ENCODE measurements at places on chromosomes 7 and 10.

DNA sequence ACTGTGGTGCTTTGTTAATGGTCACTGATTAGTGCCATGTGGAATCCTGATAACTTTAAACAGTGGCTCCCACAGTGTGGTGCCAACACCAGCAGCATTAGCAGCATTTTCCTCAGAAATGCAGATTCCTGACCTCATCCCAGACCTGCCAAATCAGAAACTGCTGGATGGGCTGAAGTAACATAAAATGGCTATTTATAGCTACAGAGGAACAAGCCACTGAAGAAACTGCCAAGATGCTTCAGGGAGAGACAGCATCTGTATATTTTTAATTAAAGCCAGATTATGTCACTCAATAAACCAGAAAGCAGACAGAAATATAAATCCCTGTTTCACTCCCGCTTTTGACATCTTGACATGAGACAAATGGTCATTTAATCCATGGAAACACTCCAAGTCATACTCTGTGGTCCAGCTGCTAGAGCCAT is 178.5 kb downstream of the AMPH start:
- no peak for DNase-seq

- DNase-seq, result no peak
These were observed 77.9 kb downstream of the PARD3 start for GRCh38 chr10:34736976-34737771.

GRCh38 chr7:31455844-31456243 is 58.0 kb upstream of the ITPRID1 start:
- DNase-seq, result no peak

DNA sequence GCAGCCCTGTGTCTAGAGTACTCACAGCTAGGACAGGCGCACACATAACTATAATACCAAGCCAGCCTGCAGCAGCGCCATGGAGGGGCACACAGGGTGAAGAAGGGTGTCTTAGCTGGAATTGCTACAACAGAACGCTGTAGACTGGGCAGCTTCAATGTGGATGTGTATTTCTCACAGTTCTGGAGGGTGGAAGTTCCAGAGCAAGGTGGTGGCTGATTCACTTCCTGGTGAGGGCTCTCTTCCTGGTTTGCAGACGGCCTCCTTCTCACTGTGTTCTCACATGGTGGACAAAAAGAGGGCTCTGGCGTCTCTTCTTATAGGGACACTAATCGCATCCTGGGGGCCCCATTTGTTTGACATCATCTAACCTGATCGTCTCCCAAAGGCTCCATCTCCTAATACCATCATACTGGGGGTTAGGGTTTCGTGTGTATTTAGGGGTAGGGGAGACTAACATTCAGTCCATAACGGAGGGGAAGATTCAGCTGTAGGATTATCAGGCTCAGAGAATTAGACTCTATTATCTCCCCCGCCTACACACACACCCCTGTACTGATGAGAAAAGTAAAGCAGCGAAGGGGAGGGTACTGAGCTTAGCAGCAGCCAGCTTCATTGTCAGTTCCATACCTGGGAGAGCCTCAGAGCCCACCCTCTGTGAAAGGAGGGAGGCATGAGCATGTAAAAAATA is 289.1 kb downstream of the CCDC3 start:
- no peak for DNase-seq

- DNase-seq, result no peak
These were observed 57.8 kb downstream of the CYP51A1 start for GRCh38 chr7:92076509-92076908.
